ENCODE measurements at places on chromosomes 16 and 17. TPM values are rescaled to one million over a fixed set of nuclear protein-coding genes. Genes with fewer than 3 reads are reported as not detected.

The OR1F1 gene
- not detected for total RNA-seq

The MRPL28 gene
- 107 TPM for total RNA-seq

The IL17C gene
- 1.4 TPM for total RNA-seq

The TMIGD1 gene
- total RNA-seq, result not detected

The FGF11 gene
- total RNA-seq, result 1.5 TPM

The RNF222 gene
- total RNA-seq, result 0.14 TPM

The PRSS36 gene
- 0.55 TPM for total RNA-seq

The ACLY gene
- total RNA-seq, result 301 TPM

The EMC8 gene
- total RNA-seq, result 51.8 TPM

The CPD gene
- total RNA-seq, result 118 TPM

The FOXN1 gene
- not detected for total RNA-seq

The CA7 gene
- not detected for total RNA-seq

The ITGA2B gene
- 0.14 TPM for total RNA-seq

The RCVRN gene
- 0.21 TPM for total RNA-seq

The CD300LG gene
- total RNA-seq, result not detected

The PERCC1 gene
- total RNA-seq, result not detected

The CFAP119 gene
- total RNA-seq, result 1.6 TPM

The ZNF629 gene
- total RNA-seq, result 23.9 TPM

The TBC1D3E gene
- not detected for total RNA-seq

The MFAP4 gene
- total RNA-seq, result 1.3 TPM

The PTX4 gene
- total RNA-seq, result not detected

The TOX3 gene
- 7.9 TPM for total RNA-seq

The GLG1 gene
- 110 TPM for total RNA-seq

The CBLN1 gene
- total RNA-seq, result not detected

The CTRB2 gene
- total RNA-seq, result not detected

The KIFC3 gene
- total RNA-seq, result 94.7 TPM

The SLC5A11 gene
- total RNA-seq, result not detected

The WSCD1 gene
- total RNA-seq, result 21.4 TPM

The ZDHHC1 gene
- total RNA-seq, result 11.3 TPM

The RNU2-1 gene
- not detected for total RNA-seq

The ZMYND15 gene
- 1.4 TPM for total RNA-seq

The TP53TG3C gene
- total RNA-seq, result not detected

The SSTR5 gene
- not detected for total RNA-seq

The SP2 gene
- total RNA-seq, result 5.1 TPM

The CD7 gene
- not detected for total RNA-seq
